ENCODE measurements at places on chromosomes 12 and 14.

DNA sequence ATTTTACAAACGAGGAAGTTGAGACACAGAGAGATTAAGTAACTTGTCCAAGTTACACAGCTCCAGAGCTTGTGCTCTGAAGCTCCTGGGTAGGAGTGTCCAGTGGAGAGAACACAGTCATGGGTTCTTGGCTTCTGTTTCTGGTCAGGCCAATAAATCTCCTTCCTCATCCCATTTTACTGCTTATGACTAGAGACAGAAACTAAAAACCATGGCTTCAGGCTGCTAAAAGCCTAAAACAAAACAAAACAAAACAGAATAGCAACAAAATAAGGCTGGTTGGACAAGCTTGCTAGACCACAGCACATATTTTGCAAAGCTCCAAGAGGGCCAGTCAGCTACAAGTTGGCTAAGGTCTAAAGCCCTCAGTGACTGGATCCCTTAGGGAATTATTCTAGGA, 49.8 kb downstream of the PTGER2 start:
- no peak for DNase-seq

GRCh38 chr14:104794099-104794498, 1.4 kb downstream of the AKT1 start:
- peak; percentile 81 for DNase-seq

GRCh38 chr14:67004521-67004920, 184.7 kb upstream of the GARIN2 start:
- DNase-seq, result no peak

DNA sequence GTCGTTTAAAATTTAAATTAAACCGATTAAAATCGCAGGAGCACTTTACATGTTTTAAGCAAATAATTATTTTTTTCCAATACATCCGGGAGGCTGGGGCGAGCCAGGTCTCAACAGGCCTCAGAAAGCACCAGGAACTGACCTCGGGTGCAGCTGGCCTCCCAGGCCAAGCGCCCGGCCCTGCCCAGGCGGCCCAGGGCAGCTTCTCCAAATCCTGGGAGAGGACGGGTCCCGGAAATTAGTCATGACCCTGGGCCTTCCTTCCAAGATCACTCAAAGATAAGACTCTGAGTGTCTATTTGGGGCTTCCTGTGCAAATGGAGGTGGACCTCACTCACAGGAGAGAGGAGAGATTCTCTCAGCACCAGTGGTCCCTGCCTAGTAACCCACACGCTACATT, 177.1 kb downstream of the BCL11B start:
- no peak for DNase-seq

- DNase-seq, result no peak
Measured at GRCh38 chr12:52924764-52925716, 20.2 kb upstream of the KRT8 start.

- no peak for DNase-seq
Measured at GRCh38 chr12:75984577-75985182, 46.9 kb downstream of the PHLDA1 start.

- no peak for DNase-seq
Measured at GRCh38 chr12:61891632-61892031, 368.6 kb upstream of the USP15 start.

- no peak for DNase-seq
Measured at GRCh38 chr14:40838601-40839000, 768.1 kb upstream of the LRFN5 start.

- peak; percentile 24 for DNase-seq
Measured at GRCh38 chr12:58176296-58176869, 235.0 kb downstream of the ATP23 start.

DNA sequence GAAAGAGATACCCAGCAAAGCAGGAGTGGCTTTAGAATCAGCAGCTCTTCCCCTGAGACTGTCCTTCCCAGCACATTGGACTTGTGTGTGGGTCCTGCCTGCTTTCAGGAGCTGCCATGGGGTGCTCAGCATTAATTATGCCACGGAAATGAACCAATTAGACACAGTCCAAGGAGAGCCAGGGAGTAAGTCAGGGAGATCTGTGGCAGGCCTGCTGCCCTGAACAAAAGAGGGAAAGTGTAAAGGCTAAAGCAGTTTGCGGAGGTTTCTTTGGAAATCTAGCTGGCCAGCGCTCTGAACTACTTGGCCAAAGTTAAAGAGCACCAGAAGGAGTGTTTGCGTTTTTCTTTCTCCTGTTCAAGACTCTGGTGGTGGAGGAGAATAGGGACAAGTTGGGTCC, 65.7 kb upstream of the SRSF5 start:
- no peak for DNase-seq

DNA sequence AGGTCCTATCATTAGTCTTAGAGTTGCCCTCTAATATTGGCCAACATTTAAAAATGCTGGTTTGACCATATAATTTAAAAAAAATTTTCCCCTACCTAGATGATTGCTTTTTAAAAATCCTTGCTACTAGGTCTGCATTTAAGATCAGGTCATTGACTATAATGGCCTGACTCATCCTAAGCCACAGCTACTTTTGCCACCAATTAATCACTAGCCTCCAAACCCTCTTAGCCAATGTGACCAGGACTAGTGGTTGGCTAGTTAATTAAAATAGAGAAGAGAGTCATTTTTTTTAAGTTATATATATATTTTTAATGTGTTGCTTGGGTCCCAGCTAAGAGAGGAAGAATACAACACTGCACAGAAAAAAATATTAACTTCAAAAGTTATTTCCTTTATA, 57.5 kb downstream of the SOS2 start:
- no peak for DNase-seq

DNA sequence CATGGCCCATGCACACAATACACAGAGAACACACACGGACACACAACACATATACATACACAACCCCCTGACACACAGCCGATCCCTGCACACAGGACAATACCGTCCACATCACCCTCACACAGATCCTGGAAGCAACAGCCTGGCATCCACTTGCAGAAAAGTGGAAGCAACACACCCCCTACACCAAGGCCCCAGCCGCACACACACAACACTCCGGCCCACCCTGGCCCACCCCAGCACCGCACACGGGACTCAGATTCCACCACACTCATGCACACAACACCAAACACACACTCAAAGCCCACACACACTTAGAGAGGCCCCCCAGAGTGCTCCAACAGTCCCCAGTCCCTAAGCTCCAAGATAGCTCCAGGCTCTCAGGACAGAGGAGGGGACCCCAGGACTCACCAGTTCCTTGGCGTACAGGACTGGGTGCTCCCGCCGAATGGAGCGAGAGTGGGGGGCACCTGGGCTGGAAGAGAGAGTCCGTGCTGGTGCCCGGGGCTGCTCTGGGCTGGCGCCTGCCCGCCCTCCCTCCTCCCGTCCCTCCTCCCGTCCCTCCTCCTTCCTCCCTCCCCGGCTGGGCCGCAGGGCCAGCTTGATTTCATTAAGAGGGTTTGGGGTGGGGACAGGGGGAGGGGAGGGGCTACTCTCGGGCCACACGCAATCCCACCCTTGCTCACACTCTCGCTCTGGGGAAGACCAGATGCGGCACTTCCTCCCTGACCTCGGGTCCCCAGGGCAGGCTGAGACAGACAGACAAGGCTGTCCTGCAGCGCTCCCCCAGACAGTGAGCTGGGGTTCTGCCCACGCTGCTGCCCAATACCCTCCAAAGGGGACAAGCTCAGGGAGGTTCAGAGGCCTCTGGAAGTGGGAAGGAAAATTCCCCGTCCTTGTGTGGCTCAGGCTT, at the start of gene TMEM119:
Gene TMEM119, minus strand, starts transcription at position 526 of the 913 bp plus-strand sequence. CDS start 5,701 bp downstream, outside the sequence.
- DNase-seq, result peak; percentile 87

- no peak for DNase-seq
Measured at GRCh38 chr12:131232036-131232435, 278.3 kb downstream of the ADGRD1 start.

DNA sequence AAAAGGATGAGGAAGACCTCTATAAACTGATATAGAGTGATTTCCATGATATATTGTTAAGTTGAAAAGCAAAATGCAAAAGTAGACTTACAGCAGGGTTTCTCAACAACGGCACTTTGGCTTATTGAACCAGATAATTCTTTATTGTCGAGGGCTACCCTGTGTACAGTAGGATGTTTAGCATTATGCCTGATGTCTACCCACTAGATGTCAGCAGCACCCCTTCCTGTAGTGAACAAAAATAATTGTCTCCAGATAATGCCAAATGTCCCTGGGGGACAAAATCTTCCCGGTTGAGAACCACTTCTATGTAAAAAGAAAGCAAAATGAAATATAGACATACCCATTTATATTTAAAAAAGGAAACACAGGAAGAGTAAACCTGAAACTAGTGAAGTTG, 32.4 kb downstream of the ABCD2 start:
- no peak for DNase-seq

- no peak for DNase-seq
Measured at GRCh38 chr14:65032319-65032718, 45.6 kb downstream of the FNTB start.
